ENCODE measurements at places on chromosomes 2 and 18. TPM values are rescaled to one million over a fixed set of nuclear protein-coding genes. Genes with fewer than 3 reads are reported as not detected.

DNA sequence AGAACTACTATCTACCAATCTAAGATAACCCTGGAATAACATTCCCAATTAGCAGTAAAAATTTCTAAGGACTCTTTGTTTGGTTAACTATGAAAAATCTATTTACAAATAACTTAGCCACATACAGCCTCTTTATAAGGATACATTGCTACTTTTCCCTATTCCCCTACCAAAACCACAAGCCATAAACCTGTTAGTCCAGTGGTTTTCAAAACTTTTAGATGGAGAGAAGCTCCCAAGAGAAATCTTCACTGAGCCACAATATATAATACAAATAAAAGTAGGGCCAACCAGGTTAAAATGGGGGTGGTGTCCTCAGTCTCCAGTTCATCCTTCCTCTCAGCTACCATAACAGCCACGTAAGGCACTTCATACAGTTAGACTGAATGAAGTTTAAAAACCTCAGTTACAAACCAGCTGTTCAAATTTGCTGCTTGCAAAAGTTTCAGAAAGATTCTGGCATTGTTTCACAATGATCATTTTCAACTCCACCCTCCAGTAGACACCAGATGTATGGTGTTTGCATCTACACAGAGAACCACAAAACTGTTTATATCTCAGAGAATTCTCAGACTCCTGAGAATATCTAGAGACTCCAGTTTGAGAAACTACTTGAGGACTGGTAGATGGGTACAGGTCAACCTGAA, 26.0 kb downstream of the SOS1 start:
- DNase-seq, result no peak

DNA sequence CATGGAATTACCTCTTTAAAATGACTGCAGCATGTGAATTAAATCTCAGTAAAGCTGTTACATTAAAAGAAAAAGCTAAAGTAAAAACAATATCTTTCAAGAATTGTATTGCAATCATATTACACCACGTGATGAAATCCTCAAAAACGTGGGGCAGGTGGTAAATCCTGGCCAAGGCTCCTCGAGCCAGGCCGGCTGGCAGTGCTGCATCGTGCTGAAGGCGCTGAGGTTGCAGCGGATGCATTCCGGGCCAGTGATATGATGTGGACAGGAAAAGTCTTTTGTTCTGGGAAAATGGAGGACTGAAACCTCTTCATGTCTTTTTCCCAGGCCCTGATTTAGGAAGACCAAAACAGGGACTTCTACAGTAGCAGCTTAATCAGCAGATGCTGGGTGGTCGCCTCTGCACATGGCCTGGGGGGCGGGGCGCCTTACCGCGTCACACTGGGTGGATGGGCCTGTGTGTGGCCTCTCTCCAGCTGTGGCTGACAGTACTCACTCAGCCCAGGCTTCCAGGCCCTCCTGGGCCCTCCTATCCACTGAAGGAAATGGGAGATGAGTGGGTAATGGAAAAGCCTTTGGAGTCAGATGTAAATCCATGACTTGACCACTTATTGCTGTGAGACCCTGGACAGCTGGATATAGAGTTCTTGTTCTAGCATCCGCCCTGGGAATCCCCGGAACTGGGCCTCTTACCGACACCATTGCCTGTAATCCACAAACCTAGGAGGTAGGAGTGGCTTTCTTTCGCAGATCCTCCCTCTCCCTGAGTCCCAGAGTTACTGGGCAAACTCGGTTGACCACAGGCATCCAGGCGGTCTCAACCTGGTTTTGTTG, 45.1 kb downstream of the PROC start:
- no peak for DNase-seq

- no peak for DNase-seq
These were observed 130.7 kb upstream of the SERTAD2 start for GRCh38 chr2:64784168-64785061.

GRCh38 chr2:138207074-138207930, 243.0 kb downstream of the HNMT start:
- no peak for DNase-seq

GRCh38 chr2:54634564-54635511, 88.6 kb upstream of the EML6 start:
- peak; percentile 89 for DNase-seq

DNA sequence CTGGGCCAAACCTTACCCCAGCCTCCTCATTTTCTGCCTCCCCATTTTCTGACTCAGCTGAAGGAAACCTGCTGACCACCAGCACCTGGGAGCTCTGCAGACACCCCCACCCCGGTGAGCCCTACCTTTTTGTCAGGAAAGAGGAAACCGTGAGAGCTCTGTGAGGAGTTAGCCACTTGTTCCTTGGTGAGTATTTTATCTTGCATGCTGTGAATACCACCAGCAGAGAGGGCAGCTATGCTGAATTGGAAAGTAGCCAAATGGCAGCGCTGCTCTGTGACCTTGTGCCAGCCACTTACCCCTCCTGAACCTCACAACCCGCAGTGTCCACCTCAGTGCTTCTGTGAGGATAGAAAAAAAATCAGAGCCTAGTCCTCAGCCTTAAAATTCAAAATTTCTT, 2.5 kb downstream of the MPPE1 start:
- peak; percentile 10 for DNase-seq

DNA sequence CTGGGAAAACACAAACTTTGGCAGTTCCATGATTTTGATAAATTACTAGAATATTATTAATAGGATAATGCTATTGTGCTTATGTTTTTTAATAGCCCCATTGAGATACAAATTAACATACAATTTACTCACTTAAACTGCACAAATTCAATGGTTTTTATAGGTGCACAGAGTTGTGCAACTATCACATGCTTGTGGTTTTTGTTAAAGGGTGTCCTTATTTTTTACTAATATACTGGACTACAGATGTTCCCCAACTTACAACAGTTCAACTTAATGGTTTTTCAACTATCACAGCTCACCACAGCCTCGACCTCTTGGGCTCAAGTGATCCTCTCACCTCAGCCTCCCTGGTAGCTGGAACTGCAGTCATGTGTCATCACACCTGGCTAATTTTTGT, 76.6 kb downstream of the OSBPL1A start:
- DNase-seq, result no peak

DNA sequence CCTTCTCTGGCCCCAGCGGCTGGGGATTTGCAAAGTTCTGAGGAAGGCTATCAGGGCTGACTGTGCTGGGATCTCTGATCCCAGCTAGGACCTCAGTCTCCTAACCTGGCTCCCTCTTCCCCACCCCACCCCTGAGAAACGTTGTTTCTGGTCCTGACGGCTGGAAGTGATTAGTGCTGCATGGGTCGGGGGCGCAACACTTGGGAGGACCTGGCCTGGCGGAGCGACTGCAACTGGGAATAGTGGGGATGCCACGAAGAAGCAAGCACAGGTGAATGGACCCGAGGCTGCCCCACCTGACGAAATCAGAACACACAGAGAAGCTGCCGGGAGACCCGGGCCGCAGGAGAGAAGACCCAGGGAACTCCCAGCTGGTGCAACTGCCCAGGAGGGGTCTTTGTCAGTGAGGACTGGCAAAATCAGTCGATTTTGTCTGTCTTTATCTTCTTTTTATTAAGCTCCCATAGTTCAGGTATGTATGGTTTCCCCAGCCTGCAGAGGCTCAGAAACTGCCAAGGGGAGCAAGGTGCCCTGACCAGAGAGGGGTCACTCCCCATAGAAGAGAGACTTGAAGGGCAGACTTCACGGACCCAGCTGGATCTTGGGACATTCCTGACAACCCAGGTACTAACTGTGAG, 656 bp upstream of the LBX2 start:
- DNase-seq, result no peak

- no peak for DNase-seq
These were observed 22.9 kb downstream of the RIT2 start for GRCh38 chr18:43092539-43092938.

DNA sequence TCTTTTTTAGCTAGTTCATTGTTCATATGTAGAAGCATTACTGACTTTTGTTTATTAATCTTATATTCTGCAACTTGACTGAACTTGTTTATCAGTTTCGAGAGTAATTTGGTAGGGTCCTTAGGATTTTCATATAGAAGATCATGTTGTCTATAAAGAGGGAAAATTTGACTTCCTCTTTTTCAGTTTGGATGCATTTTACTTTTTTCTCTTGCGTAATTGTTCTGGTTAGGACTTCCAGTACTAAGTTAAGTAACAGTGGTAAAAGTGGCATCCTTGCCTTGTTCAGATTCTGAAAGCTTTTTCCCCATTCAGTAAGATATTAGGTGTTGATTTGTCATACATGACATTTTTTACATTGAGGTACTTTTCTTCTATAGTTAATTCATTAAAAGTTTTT, 726.0 kb downstream of the KCNJ3 start:
- no peak for DNase-seq

DNA sequence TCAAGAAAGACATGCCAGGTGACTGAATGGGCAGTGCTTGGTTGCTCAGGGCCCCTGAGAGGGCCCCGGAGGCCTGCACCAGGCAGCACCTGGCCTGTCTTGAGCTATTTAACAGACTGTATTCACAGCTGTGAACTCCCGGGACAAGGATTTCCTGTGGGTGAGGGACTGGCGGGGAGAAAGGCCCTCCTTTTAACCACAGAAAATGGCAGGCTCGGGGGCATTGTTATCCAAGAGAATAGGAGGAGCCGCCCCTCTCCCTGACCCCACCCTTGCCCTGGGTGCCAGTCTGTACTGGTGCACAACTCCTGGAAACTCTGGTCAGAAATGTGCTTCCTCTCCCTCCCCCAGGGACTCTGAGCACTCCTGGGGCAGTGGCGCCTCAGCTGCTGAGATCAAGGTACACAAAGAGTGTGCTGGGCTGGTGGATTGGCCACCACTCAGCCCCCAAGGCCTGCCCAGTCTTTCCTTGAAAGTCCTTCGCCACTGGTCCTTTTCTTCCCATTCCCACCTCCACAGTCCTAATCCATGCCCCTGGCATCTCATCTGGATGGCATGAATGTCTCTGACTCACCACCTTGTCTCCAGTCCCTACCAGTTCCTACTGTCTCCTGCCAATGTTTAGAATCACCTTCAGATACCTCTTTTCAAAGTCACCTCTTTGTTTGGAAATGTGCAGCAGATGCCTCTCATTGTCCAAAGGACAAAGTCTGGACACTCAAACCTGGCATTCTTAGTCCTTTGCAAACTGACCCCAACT, 19.6 kb upstream of the EPAS1 start:
- DNase-seq, result no peak

DNA sequence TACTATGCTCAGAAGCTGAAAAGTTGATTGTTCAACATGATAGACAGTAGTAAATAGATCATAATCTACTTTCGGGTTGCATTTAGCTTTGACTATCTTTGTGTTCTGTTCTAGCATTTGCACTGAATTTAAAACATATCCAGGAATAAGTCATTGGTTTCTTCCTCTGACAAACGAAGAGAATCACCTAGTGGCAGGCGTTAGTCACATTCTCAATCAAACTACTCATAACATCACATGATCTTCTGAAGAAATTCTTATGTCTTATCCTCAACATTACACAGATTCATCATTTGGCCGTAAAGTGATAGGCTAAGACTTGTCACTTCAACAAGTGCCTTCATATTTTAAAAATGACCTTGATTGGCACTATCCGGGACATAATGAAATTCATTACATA, 63.6 kb upstream of the TTC21B start:
- peak; percentile 6 for DNase-seq

- no peak for DNase-seq
These were observed 52.7 kb downstream of the CMPK2 start for GRCh38 chr2:6812857-6813530.

- no peak for DNase-seq
These were observed 447.7 kb upstream of the HNRNPA3 start for GRCh38 chr2:176764921-176765320.

GRCh38 chr18:6837904-6838303, 108.4 kb downstream of the ARHGAP28 start:
- DNase-seq, result no peak

The GALR1 gene
- not detected for total RNA-seq

Measured in epithelial cell of proximal tubule (primary cell).